ENCODE measurements at places on chromosomes 11 and 22.

GRCh38 chr22:22515890-22516289 lies 4.2 kb downstream of the ZNF280A start:
- DNase-seq, result no peak

- DNase-seq, result no peak
These were observed 7.3 kb upstream of the PKNOX2 start for GRCh38 chr11:125157118-125157733.

- no peak for DNase-seq
These were observed 50.3 kb downstream of the AMBRA1 start for GRCh38 chr11:46543564-46543963.

DNA sequence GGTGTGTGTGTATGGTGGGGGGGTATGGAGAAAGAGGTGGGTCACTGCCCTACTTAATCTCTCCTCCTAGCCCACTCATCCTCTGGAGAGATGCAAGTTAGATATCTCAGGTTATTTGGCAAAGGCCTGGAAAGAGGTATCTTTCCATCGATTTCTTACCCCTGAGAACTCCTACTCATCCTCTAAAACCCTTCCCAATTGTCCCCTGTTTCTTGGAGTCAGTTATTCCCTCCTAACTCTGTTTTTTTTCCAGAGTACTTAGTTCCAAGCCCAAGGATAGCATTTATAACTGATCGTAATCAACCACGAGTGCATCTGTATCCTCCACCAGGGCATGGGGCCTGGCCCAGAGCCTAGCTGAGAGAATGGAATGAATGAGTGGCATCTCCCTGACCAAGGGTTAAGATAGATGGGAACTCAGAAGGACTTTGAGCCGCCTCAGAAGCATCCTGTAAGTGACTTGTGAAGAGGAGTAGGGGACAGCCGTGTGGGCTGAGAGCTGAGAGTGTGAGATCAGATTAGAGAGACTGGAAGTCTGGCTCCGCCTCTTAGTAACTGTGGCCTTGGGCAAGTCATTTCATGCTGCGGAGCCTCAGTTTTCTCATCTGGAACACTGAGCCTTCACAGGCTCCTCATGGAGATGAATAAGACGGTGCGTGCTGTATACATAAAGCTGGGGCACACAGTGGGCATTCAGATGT lies 16.2 kb downstream of the CD6 start:
- DNase-seq, result no peak

DNA sequence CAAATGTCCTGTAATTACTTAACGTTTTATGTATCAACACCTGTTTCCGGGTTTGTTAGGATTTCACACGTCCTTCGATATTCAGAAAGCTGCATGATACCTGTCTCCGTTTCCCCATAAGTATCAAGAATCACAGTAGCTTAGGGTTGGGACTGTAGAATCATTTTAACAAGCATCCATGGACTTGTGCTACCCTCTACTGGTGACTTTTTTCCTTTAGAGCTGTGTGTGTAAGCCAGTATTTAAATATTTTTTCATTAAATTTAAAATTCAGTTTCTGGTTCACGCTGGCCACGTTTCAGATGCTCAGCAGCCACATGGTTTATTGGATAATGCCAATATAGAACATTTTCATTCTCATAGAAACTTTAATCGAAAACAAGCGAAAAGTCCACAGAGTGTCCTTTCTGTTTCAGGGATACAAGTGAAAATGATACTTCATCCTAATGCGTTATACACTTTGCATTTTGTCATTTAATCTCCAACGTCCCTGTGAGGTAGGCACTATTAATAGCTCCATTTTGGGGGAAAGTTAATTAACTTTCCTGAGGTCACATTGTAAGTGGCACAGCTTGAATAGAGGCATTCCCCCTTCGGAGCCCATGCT lies 61.5 kb upstream of the SLC25A18 start:
- DNase-seq, result peak; percentile 88

GRCh38 chr11:103586756-103587155 lies 449.7 kb upstream of the DDI1 start:
- no peak for DNase-seq

- no peak for DNase-seq
These were observed 5.4 kb upstream of the DKK3 start for GRCh38 chr11:12013781-12014180.

GRCh38 chr11:44178381-44178780 lies 82.9 kb downstream of the EXT2 start:
- DNase-seq, result peak; percentile 26

GRCh38 chr11:97742717-97743116 lies 1278.0 kb upstream of the CNTN5 start:
- DNase-seq, result no peak

DNA sequence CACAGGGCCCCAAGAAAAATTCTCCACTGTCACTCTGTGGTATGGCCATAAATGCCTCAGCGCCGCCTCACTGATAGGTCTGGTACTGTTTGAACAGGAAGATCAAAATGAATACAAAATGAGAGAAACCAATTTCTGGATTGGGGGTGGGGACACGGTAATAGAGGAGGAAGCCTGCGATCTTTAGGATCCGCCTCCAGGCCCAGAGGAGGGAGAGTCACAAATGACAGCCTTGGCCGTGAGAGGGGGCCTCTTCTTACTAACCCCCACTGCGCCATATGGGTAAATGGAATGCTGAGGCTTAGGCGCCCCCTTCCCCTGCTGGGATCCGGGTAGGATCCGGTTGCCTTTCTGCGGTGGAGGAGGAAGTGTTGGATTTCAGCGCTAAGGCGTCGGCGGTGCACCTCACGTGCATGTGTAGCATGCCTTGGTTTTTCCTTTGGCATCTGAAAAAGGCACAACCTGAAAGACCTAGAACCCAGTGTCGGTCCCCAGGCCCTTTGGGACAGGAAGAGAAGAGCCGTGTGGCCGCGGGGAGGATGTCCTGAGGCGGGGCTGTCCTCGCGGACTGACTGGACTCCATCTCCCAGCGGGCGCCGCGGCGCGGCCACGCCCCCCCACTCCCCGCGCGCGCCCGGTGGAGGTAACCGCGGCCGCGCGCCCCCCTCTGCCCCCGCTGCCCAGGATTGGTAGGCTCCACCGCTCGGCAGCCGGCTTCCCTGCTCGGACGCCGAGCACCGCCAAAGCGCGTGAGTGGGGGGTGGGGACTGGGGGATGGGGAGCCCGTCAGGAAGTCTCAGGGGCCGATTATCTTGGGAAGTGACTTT lies 718 bp upstream of the MADD start:
- peak; percentile 96 for DNase-seq

GRCh38 chr11:3123305-3123704 lies 41.8 kb downstream of the OSBPL5 start:
- DNase-seq, result peak; percentile 62

DNA sequence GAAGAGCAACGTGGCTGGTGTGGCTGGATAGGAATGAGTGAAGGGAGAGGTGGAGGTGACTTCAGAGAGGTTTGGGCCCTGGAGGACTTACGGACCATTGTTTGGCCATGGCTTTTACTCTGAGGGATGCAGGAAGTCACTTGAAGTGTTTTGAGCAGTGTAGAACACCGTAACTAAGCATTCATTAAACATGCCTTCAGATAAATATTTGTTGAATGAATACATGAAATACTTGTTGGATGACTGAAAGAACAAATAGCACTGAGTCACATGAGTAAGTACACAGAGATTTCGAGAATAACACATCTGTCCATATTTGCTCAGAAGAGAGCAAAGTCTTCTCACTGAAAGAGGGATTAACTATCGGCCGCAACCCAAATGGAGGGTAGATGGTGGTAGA lies 182.7 kb upstream of the SNX19 start:
- DNase-seq, result no peak

GRCh38 chr11:112179601-112180000 lies 4.3 kb downstream of the BCO2 start:
- no peak for DNase-seq

- DNase-seq, result no peak
These were observed 26.8 kb upstream of the LIPT2 start for GRCh38 chr11:74520316-74520715.

- DNase-seq, result no peak
These were observed 348.1 kb downstream of the DDX10 start for GRCh38 chr11:109012991-109013390.

DNA sequence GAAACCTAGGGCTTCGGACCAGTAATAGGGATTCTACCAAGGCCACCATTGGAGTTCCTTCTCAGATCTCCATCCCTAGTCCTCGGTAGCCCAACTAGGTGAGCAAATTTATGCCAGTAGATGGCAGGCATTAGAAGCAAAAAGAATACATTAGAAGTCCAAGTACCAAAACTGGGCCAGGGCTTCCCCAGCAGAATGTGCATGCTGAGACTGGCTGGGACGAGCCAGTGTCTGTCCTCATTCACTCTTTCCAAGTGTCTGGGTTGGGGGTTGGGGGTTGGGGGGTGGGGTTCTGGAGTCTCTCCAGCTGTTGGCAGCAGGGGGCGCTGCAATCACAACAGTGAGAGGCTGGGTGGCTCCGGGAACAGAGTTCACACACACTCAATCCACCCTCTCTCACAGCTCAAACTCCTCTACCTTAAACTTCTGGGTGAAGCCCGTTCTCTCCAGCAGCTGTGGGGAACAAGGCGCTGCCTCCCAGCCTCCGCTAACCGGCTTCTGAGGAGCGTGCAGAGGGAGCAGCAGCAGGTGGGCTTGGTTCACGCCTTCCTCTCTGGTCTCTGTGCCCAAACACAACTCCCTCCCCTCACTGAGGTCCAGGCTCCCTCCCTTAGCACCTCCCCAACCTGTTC lies 57.5 kb downstream of the BTG4 start:
- no peak for DNase-seq

DNA sequence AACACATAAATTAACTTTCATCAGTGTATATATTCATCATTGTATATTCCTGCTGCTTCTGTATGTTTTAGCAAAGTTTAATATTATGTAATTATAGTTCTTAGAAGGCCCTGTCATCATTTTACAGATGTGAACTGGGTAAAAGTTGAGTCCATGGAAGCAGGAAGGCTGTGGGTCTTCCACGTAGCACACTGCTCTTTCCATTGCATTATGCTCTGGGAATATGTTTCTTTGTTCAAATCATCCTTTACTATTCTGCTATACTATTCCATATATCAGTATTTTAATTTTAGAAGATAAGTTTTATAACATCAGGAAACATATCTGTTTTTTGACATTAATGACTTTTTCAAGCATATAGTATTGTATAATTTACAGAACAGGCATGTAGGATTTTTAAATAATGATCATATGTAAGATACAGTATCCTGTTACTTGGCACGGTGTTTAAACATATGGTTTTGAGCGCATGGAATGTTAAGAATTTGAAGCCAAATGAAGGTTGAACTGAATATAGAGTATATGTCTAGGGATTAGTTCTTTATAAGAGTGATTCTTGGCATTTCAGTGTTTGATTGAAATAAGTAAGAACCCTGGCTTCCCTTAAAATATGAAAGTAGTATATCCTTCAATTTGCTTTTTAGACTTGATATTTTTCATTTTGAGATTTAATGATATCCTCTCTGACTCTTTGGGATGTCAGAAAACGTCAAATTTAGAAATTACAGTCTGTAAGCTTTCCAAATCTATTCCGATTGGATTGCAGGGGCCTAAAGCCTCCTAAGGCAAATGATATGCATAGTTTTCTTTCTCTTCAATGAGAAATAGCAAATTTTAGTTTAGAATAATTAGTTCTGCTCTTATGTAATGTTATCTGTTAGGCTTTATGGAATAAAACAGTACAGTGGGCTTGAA lies 8.6 kb downstream of the CCDC81 start:
- DNase-seq, result no peak

- no peak for DNase-seq
These were observed 1.4 kb downstream of the AIFM3 start for GRCh38 chr22:20968281-20968977.

DNA sequence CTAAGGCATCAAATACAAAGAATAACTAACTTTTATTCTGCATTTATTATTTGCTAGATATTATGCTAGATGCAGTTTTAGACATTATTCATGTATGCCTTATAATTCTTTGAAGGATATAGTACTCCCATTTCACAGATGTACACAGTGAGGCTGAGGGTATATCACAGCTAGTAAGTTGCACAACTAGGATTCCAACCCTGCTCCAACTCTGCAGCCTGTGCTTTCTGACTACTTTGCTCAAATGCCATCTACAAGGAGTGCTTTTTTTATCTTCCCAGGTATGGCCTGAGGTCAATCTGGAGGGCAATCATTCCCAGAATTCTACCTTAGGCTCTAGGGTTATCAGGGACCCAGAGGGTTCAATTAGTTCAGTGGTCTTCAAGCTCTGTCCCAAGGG lies 28.4 kb downstream of the NUP160 start:
- DNase-seq, result no peak

GRCh38 chr22:19036523-19037273 lies 85.5 kb downstream of the DGCR2 start:
- DNase-seq, result no peak

GRCh38 chr22:31586137-31586920 lies 75.7 kb downstream of the PISD start:
- no peak for DNase-seq

- peak; percentile 19 for DNase-seq
These were observed 15.4 kb upstream of the TMEM191C start for GRCh38 chr22:21451545-21452520.

DNA sequence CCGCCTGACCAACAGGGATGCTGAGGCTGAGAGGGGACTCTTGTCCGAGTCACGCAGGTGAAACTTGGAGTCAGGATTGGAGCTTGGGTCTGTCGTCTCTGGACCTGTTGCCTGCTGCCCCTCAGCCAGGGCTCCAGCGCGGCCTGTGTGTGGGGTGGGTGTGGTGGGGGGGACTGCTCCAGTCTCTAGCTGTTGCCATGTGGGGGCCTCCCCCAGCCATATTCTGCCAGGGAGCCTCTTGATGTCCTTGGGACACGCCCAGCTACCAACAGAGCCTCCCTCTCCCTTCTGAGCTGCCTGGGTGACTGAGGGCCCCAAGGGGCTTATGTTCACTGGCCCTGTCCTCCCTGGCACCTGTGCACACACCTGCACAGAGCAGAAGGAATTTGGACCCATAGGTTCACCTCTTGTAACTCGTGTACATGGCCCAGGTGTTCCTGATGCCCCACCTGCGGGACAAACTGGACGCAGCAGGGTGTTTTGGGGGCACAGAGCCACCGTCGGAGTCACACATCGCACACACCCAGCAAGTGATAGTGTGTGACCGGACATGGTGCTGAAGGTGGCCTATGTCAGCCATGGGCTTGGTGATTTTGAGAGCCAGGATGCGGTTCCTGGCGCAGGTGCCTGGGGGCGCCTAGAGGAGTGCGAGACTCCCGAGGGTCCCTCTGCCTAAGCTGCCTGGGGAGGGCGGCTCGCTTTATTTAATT lies 252.3 kb downstream of the TBC1D22A start:
- peak; percentile 19 for DNase-seq

GRCh38 chr11:81165164-81165563 lies 1568.5 kb downstream of the FAM181B start:
- peak; percentile 12 for DNase-seq

- peak; percentile 16 for DNase-seq
These were observed 6.6 kb downstream of the RIC8A start for GRCh38 chr11:214083-214482.
